ENCODE measurements at places on chromosomes 5 and 9.

GRCh38 chr9:86354818-86355309 lies 654 bp upstream of the TUT7 start:
- DNase-seq: no peak

- no peak for DNase-seq
Measured at GRCh38 chr5:72841756-72842535, 25.5 kb downstream of the TNPO1 start.

- no peak for DNase-seq
Measured at GRCh38 chr9:36119476-36119875, 17.1 kb upstream of the GLIPR2 start.

DNA sequence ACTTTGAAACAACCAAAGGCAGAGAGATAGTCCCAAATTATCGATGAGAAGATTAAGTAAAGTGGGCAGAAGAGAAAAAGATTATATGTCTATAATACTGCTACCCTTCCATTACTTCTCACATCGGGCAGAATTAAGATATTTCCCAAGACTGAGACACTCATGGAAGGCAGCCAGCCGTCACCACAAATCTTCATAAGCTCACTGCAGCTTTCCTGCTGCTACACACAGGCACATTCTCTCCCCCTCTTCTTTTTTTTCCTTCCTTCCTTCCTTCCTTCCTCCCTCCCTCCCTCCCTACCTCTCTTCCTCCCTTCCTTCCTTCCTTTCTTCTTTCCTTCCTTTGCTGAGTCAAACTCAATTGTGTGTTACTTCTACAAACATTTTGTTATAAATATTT lies 58.7 kb upstream of the SPATA31C2 start:
- DNase-seq: no peak

DNA sequence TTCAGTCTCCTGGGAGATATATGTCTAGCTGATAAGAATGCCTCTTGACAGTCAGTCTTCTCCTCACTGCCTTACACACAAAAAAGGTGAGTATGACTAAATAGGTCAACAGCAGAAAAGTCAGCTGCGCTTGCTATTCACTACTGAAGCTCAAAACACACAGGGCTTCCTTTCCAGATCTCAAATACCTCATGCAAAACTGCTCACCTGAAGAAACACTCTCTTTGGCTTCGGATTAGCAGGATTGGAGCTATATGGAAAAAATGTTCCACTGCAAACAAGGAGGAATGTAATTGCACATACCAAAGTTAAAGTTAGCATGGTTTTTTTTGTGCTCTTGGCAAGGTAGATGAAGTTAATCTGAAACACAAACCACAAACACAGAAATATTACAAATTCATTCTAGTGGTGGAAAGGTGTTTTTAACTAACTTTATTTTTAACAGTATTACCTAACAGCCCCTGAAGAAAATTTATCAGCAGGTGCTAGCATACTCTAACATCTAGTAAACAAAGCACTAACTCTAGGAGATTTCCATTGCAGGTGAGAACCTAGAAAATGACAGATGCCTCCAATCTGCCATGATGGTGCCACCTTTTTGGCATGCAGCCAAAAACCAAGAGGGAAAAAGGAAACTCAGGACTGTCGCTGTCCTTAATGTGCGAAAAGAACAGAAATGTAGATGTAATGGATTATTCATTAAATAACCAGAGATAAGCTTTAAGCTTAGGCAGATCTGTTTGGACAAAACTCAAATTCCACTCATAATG lies 31.8 kb downstream of the ERMP1 start:
- no peak for DNase-seq

- DNase-seq: no peak
Measured at GRCh38 chr5:1494780-1495524, 28.8 kb downstream of the LPCAT1 start.

DNA sequence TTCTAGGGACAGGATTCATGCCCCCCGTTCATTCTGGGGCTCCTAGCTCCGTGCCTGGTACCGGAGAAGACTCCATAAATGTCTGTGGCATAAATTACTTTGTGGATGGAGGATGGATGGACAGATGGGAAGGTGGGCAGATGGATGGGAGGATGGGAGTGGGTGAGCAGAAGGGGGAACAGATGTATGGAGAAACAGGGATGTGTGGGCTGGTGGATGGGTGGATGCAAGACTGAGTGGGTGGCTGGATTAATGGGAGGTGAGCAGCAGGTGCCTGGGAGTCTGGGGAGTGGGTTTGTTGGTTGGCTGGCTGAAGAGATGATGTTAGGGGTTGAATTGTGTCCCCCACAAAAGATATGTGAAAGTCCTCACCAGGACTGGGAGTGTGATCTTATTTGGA lies 43.5 kb downstream of the SARDH start:
- DNase-seq: no peak

DNA sequence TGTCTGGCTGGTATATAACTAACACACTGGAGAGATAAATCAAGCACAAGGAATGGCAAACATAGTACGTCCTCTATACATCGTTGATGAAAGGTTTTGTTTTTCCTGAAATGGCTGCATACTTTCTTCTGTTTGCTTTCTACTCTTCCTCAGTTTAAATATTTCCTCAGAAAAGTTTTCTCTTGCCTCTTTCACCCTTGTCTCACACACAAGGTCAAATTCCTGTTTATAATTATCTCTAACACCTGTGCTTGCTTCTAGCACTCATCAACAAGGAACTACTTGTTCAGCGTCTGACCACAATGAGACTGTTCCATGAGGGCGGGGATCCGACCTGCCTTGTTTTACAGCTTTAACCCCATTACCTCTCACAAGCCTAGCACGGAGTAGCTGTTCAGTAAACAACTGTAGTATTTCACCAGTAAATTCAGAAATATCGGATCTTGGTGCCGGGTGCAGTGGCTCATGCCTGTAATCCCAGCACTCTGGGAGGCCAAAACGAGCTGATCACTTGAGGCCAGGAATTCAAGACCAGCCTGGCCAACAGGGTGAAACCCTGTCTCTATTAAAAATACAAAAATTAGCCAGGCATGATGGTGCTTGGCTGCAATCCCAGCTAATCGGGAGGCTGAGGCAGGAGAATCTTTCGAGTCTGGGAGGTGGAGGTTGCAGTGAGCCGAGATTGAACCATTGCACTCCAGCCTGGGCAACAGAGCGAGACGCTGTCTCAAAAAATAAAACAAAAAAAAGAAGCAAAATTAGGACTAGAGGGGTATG lies 37.0 kb downstream of the NR6A1 start:
- no peak for DNase-seq

- DNase-seq: no peak
Measured at GRCh38 chr9:134706522-134706921, 64.9 kb downstream of the COL5A1 start.

GRCh38 chr9:2281803-2282185 lies 266.6 kb downstream of the SMARCA2 start:
- DNase-seq: no peak

- DNase-seq: no peak
Measured at GRCh38 chr5:150623878-150624216, 16.6 kb upstream of the SYNPO start.

DNA sequence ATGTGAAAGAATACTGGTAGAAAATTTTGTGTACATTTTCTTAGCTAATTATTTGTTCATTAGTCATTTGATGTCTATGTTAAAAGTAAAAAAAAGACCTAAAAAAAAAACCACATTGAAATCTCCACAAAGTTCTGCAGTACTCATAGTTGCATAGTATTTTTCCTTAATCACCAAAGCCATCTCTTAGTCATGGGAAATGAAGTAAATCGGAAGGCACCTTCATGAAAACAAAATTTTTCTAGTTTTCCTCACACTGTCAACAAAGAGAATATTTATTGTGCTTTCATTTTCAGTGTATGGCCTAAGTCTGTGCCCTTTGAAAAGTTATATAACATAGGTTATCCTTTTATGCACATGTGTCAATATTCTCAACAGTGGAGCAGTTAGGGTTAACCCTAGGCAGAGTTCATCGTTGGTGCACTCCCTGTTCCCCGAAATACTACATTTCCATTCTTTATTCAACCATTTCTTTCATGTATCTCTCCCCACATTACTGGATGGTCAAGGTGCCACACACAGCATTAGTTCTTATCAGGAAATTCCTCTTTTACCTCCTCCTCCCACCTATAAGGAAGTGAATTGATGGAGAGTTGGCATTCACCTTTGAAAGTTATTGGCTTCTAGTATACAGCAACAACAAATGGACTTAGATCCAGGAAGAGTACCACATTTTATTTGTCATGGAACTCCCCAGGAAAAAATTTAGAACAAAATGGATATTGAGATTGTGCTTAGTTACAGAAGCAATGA lies 93.1 kb downstream of the NUDT12 start:
- DNase-seq: no peak

DNA sequence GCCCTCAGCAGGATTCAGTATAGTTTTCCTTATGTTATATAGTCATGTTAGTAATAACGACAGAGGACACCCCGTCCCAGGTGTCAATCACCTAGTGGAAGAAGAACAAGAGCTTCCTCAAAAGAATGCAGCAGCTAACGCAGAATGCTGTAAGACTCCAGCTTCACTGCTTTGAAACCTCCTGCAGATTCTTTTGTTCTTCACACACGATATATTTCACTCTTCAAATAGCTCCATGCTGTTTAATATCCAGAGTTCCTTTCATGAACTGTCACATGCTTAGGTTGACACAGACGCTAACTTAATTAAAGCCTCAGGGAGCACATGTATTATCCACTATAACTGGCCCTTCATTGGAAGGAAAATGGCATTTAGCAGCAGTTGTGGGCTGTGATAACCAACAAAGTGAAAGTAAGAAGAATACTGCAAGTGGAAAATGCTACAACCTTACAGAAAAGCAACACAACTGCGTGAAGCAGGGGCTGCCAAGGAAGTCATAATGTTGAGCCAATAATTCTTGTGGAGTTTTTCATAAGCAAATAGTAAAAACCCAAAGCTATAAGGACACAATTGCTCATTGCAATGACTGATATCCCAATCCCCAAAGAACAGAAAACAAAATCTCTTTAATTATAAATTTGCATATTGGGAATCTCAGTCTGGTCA lies 387.5 kb downstream of the PLK2 start:
- DNase-seq: no peak

GRCh38 chr9:120431268-120431667 lies 148.7 kb downstream of the CDK5RAP2 start:
- DNase-seq: no peak

GRCh38 chr5:154542581-154542980 lies 64.6 kb upstream of the HAND1 start:
- no peak for DNase-seq

GRCh38 chr5:59138509-59138908 lies 555.6 kb downstream of the RAB3C start:
- no peak for DNase-seq

Measured in activated naive CD4-positive, alpha-beta T cell (primary cell).